Amniotic stem cell (primary cell): ENCODE measurements at places on chromosomes 11 and 22.
A peak's percentile ranks its signal among the peaks of the same experiment; 100 is the strongest.

DNA sequence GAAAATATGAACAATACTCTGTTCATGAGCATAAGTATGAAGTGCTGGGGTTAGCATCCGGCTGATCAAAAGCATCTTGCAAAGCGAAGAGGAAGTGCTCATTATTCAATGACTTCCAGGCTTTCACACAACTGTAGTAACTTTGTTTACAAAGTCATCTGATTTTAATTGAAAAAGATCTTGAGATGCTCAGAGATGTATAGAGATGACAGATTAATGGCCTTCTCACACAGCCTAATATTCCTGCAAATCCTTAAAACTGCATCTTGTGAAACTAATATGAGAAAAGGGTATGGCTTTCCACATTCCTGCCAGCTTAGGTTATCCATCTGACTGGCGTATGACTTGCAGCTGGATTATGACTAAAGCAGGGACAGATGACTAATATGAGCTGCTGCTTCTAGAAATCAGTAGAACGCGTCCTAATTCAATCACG is 125.4 kb downstream of the CASP12 start:
- peak; percentile 82 for DNase-seq

GRCh38 chr22:31378123-31378522 is 21.3 kb upstream of the DRG1 start:
- peak; percentile 18 for DNase-seq

DNA sequence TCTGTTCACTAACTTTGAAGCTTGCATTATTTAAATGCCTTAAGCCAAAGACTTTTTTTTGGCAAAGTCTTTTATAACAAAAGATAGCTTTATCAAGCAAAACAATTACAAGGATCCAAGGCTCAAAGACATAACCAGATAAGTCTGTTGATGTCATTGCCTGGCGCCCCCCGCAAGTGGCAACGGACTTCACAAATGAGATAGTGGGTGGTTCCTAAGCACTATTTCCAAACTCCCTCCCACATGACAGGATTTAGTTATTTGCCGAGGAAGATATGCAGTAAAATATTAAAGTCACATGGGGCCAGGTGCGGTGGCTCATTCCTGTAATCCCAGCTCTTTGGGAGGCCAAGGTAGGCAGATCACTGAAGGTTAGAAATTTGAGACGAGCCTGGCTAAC is 194.2 kb upstream of the DDI1 start:
- DNase-seq, result no peak

GRCh38 chr11:75344761-75345454 is 6.6 kb downstream of the ARRB1 start:
- no peak for DNase-seq

DNA sequence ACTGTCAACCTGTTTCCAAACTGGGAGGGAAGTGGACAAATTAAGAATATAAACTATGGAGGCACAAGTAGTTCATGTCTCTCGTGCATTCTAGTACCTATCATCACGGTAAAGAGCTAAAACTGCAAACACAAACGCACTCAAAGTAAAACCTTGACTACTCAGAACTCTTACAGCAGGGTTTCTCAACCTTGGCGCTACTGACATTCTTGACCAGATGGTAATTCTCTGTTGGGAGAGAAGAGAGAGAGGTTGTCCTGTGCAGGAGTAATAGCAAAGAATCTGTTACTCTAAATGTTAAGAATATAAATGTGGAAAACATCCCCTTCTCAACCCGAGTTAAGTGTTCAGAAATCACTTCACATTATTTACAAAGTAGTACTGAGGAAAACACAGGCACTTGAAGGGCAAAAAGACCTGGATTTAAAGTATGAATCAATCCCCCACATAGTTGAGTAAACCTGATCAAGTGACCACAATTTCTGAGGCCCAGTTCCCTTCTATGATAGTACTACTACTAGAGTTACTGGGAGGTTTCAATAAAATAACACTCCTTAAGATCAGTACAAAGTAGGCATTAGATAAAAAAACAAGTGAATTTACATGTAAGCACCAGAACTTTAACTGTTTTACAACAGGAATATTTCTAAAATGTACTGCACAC is 73.1 kb upstream of the ARHGAP32 start:
- DNase-seq, result no peak

GRCh38 chr11:844693-845644 is 2.3 kb downstream of the TSPAN4 start:
- peak; percentile 61 for DNase-seq

DNA sequence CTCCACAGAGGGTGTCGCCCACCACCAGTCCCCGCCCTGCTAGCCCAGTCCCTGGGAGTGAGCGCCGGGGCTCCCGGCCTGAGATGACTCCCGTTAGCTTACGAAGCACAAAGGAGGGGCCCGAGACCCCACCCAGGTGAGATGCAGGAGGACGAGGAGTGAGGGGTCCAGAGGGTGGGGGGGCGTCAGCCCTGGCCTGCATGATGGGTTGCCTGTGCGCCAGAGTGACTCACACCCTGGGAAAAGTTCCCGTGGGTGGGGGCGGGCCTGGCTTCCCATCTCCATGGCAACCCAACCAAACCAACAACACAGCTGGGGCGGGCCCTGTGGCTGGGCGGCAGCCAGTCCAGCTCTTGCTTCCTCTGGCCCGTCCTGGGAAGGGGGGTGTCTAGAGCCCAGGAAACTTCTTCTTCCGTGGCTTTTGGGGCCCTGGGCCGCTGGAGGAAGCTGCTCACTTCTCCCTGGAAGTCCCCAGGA is 4.5 kb downstream of the GAS2L1 start:
- DNase-seq, result peak; percentile 87

DNA sequence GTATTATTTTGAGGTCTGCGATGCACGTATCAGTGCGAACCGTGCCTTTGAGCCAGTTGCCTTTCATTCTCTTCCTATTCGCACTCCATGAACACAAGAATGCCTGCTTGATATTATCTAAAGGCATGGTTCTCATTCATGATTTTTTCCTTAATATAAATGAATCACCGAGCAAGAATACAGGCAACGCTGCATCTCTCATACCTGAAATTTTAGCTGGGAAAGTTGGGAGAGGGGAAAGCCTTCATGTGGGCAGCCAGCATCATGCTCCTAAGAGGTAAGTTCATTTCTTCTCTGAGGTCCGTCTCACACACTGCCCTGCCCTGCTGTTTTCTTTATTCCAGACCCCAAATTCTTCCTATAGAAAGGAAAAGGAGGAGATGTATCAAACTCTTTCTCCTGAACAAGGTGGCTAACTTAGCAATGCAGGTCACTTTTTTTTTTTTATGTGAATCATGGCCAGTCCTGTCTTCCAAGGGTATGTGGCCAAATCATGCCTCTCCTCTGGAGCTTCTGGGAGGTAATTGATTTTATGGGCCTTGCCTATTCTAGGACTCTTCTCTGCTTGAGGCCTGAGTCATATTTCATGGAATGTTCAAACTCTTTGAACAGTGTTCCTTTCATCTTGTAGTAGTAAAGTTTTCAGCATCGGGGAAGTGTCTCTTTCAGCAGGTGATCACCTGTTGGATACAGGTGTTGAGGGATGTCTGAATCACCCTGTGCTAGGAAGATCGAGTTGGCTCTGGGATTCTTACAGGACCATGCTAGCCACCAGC is 3.2 kb downstream of the GLB1L2 start:
- no peak for DNase-seq

DNA sequence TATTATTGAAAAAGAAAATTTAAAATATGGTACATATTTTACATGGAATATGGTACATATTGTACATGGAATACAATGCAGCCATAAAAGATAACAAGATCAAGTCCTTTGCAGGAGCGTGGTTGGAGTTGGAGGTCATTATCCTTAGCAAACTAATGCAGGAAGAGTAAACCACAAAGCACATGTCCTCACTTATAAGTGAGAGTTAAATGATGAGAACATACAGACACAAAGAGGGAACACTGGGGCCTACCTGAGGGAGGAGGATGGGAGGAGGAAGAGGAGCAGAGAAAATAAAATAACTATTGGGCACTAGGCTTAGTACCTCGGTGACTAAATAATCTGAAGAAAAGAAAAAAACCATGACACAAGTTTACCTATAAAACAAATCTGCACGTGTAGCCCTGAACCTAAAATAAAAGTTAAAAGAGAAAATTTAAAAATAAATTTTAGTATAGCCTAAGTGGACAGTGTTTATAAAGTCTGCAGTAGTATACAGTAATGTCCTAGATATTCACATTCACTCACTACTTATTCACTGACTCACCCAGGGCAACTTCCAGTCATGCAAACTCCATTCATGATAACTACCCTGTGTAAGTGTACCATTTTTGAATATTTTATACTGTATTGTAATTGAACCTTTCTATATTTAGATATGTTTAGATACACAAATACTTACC is 204.4 kb downstream of the FAM76B start:
- no peak for DNase-seq

- no peak for DNase-seq
Measured at GRCh38 chr11:112278803-112279202, 18.1 kb upstream of the PLET1 start.

GRCh38 chr11:32939046-32939445 is 46.4 kb downstream of the QSER1 start:
- no peak for DNase-seq

DNA sequence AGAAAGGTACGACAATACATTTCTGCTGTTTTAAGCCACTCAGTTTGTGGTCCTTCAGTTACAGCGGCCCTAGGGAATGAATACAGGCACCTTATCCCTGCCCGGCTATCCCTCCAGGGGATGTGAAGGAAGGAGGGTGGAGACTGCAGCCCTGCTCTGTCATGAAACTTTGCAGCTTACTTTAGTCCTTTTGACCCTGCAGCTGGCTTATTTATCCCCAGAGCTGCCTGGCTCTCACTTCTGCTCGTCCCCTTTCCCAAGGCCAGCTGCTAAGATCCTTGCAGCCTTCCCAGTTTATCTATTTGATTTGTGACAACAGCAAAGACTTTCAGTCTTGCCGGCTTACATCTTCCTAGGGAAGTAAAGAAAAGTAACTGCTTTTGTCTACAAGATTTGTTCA is 55.2 kb downstream of the SC5D start:
- no peak for DNase-seq

DNA sequence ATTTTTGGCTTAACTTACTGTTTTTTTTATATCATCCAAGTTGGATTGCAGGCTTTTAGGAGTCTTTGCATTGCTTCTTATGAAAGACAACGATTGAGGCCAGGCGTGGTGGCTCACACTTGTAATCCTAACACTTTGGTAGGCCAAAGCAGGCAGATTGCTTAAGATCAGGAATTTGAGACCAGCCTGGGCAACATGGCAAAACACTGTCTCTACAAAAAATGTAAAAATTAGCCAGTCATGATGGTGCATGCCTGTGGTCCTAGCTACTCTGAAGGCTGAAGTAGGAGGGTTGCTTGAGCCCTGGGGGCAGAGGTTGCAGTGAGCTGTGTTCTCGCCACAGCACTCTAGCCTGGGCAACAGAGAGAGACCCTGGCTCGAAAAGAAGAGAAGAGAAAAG is 56.6 kb downstream of the BID start:
- DNase-seq, result no peak

DNA sequence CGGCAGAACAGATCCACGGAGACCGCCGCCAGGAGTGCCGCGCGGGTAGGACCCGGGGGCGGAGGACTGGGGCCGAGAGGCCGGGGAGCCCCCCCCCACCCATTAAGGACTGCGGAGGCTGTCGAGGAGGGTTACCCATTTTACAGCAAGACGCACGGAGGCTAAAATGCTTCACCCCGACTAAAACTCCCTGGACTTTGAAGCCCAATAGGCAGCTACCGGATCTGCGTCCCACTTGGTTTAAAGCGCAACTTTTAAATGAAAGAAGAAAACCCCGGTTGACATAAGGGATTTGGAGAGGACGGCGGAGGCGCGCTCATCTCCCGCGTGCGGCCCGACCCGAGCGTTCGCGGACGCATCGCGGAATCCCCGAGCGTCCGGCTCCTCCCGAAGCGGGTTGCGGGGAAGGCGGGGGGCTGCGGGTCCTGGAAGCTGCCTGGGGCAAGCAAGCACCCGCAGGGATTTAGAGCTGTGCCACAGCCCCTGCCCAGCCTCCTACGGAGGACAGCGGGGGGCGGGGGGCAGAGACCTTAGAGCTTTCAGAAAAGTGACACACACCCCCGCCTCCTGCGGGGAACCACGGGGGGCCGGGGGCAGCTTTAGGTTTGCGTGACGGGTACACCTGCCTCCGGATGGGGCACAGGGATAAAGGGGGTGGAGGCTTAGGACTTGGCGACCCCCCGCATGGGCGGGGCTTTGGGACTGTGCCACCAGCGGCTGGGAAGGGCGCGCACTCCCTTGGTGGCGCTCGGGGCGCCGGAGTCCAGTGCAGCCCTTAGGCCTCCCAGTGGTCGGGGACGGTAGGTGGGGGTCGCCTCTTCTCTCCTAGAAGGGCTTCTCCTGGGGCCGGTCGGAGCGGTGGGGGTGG is 760 bp upstream of the CELSR1 start:
- DNase-seq, result no peak

- no peak for DNase-seq
Measured at GRCh38 chr11:36695111-36695510, 97.1 kb upstream of the RAG2 start.

DNA sequence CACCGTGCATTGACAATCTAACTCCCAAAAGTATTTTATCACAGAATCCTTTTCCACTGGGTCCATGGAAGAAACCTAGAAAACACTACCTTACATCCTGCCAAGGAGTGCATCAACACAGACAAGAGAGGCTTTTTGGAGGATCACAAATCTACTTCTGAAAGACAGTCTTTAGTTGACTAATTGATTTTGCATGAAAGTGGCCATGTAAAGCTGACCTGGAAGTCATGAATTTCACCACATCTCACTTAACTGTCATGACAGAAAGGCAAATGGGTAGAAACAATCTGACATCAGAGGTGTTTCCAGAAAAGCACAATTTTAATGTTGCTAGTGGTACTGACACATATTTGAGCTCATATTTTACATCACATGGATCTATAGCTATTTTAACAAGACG is 101.6 kb downstream of the FAM76B start:
- DNase-seq, result no peak

GRCh38 chr11:532986-533585 is 2.3 kb downstream of the HRAS start:
- DNase-seq, result no peak

DNA sequence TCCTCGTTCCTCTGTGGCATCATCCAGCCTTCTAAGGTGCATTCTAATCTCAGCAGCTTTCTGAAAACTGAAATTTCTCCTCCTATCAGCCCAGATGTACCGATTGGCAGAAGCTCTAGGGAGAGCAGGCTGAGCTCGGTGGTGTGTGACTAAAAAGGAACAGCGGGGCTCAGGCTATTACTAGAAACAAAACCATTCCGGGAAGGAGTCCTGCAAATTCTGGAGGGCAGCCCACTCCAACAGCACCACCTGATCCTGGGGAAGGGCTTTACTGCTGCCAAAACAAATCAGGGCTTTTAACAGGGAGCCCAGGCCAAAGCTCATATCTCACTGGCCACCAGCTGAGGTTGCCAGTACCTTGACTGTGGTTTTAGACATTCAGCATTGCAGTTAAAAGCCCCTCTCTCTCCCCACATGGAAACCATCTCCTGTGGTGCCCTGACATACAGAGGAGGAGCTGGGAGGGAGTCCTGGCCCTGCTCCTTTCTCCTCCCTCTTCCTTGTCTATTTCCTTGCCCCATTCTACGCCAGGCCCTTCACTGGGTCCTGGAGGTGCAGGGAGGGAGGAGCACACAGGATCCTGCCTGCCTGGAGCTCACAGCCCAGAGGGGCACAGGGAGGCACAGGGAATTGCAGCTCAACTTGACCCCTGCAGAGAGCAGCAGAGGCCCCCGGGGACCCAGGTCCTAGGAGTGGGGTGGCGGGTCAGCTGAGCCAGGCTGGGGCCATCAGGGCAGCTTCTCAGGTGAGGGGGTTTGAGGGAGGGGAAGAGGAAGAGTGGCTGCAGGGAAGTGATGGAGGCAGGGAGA is 889 bp downstream of the PLAAT4 start:
- DNase-seq, result no peak
